GOT3 (cell line): ENCODE measurements at places on chromosomes 1 and 21.

DNA sequence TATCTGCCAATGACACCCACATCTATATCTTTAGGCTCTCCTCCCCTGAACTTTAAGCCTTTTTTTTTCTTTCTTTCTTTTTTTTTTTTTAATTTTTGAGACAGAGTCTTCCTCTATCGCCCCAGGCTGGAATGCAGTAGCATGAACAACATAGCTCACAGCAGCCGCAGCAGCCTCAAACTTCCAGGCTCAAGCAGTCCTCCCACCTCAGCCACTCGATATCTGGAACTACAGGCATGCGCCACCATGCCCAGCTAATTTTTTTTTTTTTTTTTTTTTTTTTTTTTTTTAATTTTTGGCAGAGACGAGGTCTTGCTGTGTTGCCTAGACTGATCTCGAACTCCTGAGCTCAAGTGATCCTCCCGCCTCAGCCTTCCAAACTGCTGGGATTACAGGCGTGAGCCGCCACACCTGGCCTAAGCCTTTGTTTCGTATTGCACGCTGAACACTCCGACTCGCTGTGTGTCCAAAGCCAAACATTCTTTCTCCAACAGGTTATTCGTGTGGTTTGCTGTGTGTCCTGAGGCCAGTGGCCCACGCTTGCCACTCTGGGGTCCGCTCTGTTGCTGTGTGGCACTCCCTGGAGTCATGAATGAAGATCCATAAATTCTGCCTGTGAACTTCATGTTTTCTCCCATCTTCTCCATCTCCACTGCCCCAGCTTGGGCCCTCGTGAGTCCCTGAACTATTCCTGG, 119.4 kb downstream of the CAMTA1 start:
- DNase-seq = no peak

DNA sequence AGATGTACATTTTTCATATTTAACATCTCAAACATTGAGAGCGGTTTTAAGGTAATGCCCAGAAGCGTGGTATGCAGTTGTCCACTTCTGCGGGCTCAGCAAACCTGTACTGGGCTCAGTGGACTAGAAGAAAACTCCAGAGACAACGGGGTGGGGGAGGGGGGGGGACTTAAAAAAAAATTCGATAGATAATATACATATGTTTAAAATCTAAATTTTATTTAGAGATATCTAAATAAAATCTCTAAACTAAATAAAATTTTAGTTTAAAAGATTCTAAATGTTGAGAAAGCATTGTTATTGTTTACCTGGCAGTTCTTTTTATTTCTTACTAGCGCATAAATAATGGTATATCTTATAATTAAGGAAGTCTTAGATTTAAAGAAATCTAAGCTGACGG, 1.1 kb upstream of the IL12RB2 start:
- no peak for DNase-seq

DNA sequence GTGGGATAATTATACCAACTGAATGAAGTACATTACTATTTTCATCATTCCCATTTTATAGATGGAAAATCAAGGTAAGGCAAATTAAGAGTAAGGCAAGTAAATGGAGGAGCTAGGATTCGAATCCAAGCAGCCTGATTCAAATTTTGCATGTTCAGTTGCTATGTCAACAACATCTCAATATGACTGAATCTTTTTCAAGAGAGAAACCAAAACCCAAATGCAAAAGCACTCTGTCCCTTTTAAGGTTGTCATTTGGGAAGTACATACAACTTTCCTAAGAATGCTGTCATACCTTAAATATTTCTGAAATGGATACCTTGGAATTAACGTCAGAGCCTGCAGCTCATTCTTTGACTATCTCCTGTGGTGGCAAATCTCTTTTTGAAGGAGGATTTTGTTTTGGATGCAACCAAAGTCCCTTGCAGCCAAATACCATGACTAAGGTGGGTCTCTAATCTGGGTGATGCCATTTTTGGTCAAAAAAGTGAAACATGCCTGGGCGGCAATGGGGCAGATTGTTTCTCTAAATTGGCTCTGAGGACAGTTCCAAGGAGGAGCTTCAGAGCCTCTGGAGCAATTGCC, 25.4 kb downstream of the ADAMTS1 start:
- DNase-seq = no peak

DNA sequence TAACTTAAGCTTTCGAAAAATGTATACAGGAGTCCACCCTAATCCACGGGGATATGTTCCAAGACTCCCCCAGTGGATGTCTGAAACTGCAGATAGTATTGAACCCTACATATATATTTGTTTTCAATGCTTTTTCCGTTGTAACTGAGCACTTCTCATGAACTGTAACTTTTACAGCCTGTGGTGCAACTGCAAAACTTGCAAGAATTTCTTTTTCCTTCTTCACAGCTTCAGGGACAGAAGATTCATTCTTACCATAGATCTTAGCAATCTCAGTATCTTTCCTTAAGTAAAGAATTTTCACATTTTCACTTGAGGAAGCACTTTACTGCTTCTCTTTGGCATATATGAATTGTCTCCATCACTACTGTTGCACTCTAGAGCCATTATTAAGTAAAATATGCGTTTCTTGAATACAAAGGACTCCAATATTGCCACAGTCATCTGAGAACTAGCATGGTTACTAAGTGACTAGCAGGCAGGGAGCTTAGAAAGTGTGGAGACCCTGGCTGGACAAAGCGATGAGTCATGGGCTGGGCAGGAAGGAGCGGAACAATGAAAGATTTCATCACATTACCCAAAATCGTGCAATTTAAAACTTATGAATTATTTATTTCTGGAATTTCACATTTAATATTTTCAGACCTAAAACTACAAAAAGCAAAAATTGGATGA, 14.1 kb downstream of the DPYD start:
- DNase-seq = no peak
